ENCODE measurements at places on chromosomes 2 and 18.

- no peak for DNase-seq
These were observed 9.6 kb downstream of the MRPL30 start for GRCh38 chr2:99190548-99190947.

- DNase-seq = no peak
These were observed 53.7 kb downstream of the EHD3 start for GRCh38 chr2:31287654-31288053.

DNA sequence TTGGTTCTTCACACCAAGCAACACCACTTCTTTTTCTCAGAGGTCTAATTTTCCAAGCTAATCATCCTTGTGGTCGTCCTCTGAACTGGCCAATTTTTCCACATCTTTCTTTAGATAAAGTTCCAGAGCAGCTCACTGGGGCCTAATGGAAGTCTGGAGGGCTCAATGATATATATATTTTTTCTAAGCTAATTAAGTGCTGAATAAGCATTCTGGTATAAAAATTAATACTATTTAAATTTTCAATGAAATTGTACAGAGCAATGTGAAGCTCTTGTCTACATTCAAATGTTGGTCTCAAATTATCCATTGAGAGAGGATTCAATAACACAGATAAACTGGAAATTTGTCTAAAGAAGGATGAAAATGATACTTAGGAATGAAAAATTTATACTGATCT lies 866.6 kb downstream of the ERBB4 start:
- DNase-seq = no peak

DNA sequence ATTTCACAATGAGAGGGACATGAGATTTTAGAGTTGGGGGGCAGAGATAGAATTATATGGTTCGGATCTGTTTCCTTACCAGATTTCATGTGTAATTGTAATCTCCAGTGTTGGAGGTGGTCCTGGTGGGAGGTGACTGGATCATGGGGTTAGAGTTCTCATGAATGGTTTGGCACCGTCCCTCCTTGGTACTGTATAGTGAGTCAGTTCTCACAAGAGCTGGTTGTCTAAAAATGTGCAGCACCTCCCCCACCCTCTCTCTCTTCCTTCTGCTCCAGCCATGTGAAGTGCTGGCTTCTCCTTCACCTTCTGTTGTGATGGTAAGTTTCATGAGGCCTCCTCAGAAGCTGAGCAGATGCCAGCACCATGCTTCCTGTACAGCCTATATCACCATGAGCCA lies 138.1 kb downstream of the SCG2 start:
- DNase-seq = no peak

DNA sequence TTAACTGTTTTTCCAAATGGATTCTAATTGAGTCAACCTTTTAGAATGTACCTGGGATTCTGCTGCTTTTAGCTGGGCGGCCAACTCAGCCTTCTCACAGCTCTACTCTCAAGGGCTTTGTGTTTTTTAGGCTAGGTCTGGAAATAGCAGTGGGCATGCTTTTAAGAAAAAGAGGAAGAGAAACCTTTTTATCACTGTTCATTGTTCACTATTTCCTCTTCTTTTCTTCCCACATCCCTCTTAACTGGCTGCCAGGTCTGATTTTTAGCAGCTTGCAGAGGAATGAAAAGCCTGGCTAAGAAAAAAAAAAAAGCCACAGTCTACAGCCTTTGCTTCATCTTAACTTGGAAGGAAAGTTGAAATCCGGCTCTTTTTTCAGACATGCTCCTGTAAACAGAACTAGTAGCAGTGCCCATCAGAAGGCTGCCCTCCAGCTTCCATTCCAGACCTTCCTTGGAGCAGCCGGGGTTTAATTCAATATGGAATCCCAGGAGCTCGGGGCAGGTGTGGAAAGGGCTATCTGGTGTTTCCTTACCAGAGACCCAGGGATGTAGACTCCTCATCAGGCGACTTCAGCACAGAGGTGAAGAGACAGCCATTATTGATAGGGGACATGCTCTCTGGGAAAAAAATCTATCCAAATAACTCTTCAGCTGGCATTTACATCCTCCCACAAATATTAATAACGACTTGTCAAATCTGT lies 230.7 kb downstream of the MYO3B start:
- DNase-seq = no peak

GRCh38 chr18:78526923-78527711 lies 452.5 kb upstream of the SALL3 start:
- DNase-seq = no peak

- DNase-seq = no peak
These were observed 217.1 kb downstream of the SETBP1 start for GRCh38 chr18:44897816-44898215.

DNA sequence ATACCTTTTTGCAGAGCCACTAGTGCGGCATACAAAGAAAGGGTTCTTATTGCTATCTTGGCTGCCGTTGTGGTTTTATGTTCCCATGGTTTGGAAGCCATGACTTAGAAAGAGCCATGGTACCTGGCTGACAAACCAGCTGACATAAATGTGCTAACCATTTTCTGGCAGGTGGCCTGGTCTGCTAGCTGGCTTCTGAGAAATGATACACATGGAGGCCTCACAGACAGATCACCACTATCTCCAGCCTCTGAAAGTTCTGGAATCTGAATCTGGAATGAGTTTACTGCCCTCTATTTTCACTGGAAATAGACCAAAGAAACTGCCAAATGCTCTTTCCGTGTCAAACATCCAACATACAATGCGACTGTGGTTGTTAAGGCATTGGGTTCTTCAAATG lies 123.7 kb downstream of the QPCT start:
- no peak for DNase-seq

DNA sequence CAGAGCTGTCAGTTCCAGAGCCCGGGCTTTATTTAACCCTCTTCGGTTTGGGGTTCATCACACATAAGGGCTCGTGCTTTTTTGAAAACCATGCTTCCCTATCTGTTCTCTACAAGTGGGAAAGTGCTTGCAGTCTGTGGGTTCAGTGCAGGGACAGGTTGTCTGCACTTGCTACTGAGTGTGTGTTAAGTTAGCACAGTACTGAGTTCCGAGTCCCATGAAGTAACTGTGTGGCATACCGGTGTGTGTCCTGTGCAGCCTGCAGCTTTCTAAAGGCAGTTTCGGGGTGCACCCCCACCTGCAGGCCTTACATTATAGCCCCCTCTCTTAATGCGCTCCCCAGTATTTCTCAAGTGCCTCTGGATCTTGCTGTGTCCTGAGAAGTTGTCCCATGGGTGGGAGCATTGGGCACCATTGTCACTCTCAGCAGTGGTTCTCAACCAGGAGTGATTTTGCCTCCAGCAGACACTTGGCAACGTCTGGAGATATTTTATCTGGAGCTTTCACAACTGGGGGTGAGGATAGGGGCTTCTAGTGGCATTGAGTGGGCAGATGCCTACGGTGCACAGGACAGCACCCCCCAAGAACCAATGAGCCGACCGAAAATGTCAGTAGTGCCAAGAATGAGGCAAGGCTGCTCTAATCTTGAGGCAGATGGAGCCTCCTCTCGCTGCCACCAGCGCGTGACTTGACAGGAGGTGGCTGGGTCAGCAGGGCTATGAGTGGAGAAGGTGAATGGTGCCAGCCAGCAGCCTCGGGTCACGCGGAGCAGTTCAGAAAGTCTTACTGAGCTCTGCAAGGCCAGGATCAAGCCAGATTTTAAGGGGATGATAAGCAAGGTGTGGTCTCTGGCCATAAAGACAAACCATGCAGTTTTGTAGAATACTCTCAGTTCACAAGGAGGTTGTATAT lies 152.2 kb downstream of the SMAD7 start:
- DNase-seq = no peak

DNA sequence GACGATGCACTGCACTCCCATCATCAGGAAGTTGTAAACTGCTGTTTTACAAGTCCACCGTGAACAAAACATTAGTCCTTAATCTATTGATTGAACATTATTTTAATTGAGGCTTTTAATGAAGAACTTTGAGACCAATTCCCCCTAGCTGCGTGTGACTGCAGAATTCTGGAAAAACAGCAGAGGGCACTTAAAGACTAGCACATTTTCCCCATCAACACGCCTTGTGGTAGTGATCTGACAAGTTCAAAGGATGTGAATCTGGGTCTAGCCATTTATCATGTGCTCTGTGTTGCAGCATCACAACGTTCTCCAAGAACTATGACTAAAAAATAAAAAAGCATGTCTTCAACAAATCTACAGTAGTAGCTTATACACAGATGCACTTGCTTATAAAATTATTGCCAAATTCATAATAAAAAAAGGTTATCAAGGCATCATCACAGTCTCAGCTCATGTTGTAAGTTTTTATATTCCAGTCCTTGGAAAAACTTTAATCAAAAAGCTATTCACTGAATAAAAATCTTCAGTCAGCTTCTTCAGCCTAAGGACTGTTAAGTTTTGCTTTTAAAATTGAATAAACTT lies 35.8 kb downstream of the SKOR2 start:
- DNase-seq = peak; percentile 13

DNA sequence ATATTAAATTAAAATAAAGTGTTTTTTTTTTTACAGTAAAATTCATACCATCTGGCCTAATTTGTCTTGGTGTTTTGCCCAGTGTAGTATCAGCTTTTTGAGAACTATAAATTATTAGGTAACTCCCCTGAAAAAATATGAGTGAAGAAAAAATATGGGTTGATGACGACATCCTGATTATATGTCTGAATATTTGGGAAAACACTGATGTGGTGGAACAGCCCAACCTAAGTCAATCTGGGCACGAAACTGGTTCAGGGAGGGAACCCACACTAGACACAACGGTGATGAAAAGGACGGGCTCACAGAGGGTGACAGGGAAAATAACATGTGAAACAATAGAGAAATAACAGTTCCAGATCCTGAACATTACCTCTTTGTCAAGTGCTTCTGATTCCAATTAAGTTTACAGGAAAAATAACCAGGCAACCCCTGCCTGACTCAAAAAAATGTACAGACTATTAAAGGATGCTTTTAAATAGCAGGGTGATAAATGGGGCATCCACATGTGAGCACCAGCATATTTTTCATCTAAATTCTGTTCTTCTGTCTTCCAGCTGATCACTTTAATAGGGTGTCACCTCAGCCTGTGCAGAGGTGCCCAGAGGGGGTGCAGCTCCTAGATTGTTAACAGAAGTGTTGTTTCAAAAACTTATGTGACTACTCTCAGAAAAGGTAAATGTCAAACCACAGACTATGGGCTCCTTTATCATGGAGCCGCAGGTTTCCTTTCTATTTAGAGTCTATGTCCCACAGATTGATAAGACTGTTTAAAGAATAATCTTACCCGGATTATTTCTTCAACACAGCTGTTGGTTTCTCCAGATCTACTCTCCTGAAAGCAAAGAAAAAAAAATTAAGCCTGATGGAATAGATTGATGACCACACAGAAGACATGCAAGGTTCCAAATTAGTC lies 305.4 kb downstream of the AFF3 start:
- peak; percentile 41 for DNase-seq

DNA sequence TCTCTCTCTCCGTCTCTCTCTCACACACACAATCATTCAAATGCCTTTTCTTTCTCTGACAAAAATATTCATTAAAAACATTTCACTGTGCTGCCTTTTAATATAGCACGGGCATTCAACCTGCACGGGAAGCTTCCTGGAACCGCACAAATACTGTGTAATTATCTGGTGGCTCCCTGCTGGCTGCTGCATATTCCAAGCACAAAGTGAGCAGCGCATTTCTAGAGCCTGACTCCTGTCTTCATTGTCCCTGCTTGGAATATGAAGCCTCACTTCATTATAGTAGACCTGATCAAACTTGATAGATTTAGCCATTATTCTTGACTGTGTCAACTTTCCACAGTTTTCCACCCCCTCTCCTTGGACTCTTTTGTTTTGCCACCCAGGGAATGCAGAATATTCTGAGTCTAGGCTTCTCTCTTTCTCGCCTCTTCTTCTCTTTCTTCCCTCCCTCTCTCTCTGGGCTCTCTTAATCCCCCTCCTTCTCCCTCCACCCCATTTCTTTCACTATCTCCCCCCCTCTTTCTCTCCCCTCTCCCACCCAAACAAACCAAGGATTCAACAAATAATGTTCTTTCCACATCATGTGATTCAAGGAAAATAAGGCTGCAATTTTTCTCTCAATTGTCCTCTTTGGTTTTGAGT lies 672.1 kb upstream of the FANCL start:
- DNase-seq = no peak

DNA sequence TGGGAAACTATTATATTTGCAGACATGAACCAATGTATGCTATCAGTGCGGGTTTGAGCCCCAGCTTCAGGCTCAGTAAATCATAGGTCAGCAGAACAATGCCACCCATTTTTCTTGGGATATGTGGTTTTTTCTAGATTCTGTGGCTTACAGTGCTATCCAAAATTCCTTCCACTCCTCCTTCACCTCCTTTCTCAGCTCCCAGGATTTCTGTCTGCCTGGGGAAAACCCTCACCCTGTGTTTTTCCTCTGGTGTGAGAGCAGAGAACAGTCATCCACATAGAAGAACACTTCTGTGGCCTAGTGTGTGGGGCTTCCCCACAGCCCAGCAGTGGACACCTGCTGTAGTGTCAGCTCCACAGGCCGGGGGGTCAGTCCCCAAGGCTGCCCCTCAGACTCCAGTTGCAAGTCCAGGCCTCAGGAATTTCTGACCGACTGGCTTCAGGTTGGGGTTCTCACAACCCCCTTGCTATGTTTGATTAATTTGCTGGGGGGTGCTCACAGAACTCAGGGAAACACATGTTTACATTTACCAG lies 238.2 kb downstream of the LDLRAD4 start:
- DNase-seq = no peak

- no peak for DNase-seq
These were observed 1239.4 kb upstream of the CRIM1 start for GRCh38 chr2:35116151-35116550.

GRCh38 chr2:72828840-72829507 lies 3.1 kb upstream of the EXOC6B start:
- no peak for DNase-seq

- no peak for DNase-seq
These were observed 43.3 kb downstream of the LONRF2 start for GRCh38 chr2:100278986-100279385.

DNA sequence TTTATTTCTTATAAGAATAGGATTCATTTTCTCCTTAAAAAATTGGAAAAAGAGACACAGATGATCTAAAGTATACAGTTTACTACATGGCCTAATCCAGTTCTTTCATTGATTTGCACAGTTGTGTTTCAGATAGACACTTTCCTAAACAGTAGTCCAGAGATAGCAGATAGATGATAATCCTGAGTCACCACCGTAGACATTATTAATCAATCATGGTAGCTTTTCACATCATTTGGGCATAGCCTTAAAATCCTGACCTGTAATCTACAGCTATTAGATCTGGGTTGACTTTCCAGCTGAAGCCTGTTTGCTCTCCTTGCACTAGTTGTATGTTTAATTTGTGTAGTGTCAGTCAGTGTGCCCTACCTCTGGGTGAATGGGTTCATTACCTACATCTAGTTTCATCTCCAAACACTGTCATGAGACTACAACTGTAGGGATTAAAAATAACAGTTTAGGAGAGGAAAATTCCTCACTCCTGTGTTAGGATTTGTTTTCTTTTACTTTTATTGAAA lies 14.1 kb downstream of the C18orf63 start:
- no peak for DNase-seq

- no peak for DNase-seq
These were observed 47.0 kb upstream of the PPP1CB start for GRCh38 chr2:28704621-28705020.

DNA sequence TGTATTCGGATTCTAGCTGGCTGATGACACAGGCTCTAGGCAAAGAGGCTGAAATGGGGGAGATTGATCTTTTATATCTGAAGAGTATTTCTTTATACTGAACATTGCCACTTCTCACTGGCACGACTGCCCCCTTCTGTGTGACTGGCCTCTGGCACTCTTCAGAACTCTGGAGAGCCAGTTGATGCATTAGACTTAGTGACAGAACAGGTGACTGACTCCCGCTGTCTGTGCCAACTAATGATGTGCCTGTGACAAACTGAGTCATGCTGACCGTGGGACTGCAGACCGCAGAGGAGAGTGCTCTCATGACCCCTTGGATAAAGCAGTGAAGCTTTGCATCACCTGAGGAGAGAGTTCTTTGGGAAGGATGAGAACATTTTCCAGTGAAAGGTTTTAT lies 14.4 kb downstream of the MGAT5 start:
- DNase-seq = peak; percentile 38
